ENCODE measurements at places on chromosomes 3 and 15.

GRCh38 chr3:166829896-166830295 is 550.2 kb downstream of the ZBBX start:
- no peak for DNase-seq

GRCh38 chr3:46750555-46751038 is 32.9 kb upstream of the PRSS50 start:
- DNase-seq, result no peak

DNA sequence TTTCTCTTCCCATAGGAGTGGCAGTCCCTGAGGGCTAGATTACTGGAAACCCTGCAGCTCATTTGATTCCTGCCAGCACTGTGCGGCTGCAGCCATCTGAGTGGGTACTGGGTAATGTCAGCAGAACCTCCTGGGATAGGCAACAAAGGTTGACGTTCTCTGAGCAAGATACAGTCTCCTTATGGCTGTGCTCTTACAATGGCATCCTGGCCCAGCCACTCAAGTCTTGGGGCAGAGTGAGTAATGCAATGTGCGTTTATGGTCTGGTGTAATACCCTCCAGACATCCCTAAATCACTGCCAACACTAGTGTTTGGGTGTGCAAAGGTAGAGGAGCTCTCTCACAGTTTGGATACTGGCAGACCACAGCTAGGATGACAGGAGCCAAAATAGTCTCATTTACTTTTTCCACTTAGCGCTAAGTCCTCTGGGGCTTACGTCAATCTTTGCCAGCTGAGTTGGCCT is 775.8 kb downstream of the ZNF385D start:
- no peak for DNase-seq

GRCh38 chr3:125289429-125289981 is 77.0 kb upstream of the SLC12A8 start:
- DNase-seq, result no peak

GRCh38 chr15:37122703-37123102 is 22.4 kb upstream of the MEIS2 start:
- DNase-seq, result no peak

- no peak for DNase-seq
Observed at GRCh38 chr15:51260202-51260601, 78.2 kb downstream of the CYP19A1 start.

DNA sequence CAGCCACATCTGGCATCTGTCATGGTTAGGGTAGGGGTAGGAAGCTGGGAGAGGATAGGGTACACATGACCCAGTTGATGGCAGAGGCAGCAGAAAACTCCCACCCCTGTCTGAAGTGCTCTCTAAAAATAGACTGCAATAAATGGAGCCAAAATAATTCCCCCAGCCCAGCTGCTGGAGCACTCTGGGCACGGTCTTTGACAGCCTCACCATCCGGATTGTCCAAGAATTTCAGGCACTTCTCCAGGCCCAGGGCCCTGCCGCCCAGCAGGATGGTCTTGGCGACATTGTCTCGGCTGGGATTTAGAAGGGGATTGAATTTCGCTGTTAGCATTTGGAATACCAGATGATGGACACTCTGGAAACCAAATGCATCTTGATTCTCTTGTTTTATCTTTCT is 103.7 kb downstream of the IQSEC1 start:
- DNase-seq, result no peak

DNA sequence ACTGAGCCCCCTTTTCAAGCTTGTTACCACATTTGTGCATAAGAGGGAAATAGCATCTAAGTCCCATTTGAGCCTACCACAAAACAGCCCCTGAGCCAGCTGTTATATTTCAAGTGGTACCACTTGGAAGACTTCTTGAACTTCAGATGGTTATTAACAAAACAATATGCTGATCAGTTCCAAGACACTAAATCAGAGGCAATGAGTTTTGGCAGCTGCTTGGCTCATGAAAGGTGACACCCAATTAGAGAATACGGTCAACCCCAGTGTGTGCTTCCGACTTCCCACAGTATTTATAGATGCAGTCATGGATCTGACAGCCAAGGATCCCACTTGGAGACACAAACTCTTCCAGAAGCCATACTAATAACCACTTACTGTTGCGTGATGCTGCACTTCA is 469.6 kb upstream of the PPP2R3A start:
- no peak for DNase-seq

- no peak for DNase-seq
Observed at GRCh38 chr3:182973047-182973446, 7.3 kb downstream of the DCUN1D1 start.

- DNase-seq, result no peak
Observed at GRCh38 chr3:132556508-132557159, 40.4 kb upstream of the ACKR4 start.

- DNase-seq, result no peak
Observed at GRCh38 chr3:74883690-74884089, 269.2 kb upstream of the CNTN3 start.

DNA sequence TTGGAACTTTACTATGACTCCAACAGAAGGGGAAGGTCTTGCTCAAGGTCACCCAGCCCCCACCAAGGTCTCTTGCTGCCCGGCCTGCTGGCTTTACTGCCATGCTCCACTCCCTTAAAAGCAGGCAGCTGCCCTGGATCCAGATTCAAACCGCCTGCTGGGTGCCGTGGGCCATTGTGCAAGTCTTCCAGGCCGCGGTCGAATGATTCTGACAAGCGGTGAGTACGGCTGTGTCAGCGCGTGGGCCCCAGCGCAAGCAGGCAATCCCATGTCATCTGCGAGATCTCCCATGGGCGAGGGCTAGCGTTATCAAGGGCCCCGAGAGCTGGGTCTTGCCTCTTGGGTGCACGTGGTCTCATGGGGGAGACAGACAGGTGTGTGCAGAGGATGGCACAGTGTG is 37.6 kb downstream of the CORO2B start:
- no peak for DNase-seq

- no peak for DNase-seq
Observed at GRCh38 chr3:148998715-148999423, 7.5 kb downstream of the GYG1 start.

Measured in stimulated activated CD8-positive, alpha-beta memory T cell treated with anti-CD3 and anti-CD28 coated beads, Interleukin-4, amount 100 ng/mL, for 4 hours (primary cell).